ENCODE measurements at places on chromosomes 11 and 22.

- no peak for DNase-seq
Observed at GRCh38 chr11:2587132-2587930, 112.5 kb downstream of the KCNQ1OT1 start.

DNA sequence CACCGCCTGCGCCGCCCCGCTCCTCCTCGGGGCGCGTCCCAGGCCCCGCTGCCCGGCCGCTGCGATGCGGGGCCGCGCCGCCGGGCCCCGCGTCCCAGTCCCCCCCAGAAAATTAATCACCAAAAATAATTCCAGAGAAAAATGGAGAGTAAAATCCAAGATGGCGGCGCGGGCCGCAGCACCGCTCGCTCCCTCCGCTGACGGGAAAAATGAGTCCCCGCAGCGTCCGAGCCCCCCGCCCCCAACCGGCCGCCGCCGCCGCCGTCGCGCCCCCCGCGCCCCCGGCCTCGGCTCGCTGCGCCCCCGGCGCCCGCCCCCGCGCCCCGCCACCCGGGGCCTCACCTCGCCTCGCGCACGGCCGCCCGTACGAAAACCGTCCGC is at the start of gene KMT5B:
TSS of gene KMT5B (minus strand) at position 162 of the 381 bp plus-strand sequence. CDS start 23,220 bp downstream, outside the sequence.
- no peak for DNase-seq

DNA sequence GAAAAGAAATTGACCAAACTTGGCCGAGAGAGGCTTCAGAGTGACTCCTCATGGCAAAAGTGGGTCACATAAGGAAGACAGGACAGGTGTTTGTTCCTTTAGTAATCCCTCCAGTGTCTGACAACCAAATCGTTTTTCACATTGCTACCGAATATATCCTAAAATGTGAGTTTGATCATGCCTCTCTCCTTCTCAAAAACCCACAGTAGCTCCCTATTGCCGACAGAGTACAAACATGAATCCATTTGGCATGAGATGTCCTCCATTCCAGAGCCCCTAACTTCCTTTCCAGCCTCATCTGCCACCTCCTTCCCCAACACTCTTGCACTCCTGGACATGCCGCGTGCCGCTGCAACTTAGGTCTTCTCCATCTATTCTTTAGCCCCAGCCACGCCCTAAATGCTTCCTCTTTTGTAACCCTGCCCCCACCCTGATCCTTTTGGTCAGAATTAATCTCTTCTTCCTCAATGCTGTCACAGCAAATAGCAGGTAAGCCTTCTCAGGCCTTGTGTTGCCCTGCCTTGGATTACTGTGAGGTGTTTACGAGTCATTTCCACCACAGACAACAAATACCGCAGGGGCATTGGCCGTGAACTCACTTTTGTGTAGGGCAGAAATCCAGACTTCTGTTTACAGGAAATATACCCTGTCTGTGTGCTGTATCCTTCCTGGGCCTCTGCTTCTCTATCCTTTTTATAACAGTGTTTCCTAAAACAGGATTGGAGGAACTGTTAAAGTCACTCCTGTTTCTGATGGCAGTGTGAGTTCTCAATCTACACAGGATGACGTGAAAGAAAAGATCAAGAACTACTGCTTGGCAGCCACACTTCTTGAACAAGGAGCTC is 66.0 kb upstream of the FTH1 start:
- no peak for DNase-seq

- no peak for DNase-seq
Observed at GRCh38 chr11:114624455-114625207, 29.0 kb upstream of the NXPE4 start.

DNA sequence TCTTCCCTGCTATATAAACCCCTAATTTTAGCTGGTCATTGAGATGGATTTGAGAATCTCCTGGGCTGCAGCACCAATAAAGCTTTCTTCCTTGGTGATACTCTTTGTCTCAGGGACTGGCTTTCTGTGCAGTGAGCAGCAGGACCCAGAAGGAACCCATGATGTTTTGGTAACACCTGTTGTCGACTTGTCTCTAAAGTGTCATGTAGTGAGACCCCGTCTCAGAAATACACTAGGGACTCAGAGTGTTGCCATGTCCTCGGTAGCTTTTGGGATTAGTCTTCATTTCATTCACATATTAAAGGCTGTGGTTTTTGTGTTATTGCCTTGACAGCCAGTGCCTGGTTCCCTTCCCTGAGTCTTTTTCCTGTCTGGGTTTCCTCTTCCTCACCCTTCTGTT is 1078.7 kb downstream of the TBC1D22A start:
- no peak for DNase-seq

DNA sequence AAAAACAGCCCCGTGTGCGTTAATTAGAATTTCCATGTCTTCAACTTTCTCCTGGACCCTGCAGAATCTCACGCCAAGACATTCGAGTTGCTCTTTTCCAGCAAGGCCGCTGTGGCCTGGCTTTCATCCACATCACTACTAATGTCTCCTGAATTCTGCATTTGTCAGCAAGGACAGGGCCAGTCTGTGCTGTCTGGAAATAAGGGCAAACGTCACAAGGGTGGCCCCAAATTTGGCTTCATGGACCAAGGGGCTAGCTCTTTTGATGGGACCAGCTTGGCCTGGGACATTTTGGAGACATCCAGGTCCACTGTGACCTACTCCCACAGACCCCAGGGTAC is 33.4 kb downstream of the KCNQ1OT1 start:
- DNase-seq = no peak

DNA sequence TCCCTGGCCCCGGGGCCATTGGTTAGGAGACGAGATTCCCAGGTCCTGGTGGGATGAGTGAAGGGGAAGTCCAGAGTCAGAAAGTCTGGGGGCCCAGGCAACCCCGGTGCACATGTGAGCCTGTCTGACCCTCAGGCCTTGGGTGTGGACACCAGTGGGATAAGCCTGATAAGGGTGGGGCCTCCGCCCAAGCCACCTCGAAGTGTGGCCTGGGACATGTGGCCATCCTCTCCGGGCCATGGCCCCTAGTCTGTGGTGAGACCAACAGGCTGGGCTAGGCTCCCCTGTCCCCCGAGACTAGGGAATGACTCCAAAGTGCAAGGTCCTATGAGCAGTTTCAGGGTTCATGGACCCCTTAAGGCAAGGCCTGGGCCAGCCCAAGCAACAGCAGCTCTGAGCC is 6.3 kb downstream of the CABP7 start:
- DNase-seq = no peak

DNA sequence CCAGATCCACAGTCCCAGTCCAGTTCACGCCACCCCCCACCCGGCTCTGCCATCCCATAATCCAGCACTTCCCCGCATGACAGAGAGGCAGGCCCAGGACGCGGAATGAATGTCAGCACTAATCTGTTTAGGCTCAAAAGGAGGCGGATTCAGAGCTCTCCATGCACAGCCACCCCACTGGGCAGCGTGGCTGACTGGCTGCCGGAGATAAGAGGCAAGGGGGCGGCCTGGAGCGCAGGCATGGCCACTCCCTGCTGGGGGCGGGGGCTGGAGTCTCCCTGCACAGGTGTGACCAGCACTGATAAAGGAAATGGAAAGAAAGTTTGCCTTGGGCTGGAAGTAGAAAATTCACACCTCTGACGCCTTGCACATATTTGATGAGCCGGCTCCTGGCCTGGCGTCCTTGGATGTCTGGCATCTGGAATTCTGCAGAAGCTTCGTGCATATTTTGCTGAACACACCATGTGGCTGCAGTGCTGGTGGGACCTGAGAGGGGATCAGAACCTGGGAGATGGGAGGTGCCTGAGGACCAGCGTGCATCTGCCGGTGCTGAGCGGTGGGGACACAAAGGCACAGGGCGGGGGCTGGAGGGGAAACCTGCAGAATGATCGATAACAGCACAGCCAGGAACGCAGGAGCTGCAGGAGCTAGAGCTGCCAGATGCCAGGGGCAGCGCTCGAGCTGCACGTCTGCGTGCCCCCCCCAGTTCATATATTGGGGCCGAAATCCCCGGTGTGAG is 344.4 kb downstream of the CTTN start:
- DNase-seq = no peak

DNA sequence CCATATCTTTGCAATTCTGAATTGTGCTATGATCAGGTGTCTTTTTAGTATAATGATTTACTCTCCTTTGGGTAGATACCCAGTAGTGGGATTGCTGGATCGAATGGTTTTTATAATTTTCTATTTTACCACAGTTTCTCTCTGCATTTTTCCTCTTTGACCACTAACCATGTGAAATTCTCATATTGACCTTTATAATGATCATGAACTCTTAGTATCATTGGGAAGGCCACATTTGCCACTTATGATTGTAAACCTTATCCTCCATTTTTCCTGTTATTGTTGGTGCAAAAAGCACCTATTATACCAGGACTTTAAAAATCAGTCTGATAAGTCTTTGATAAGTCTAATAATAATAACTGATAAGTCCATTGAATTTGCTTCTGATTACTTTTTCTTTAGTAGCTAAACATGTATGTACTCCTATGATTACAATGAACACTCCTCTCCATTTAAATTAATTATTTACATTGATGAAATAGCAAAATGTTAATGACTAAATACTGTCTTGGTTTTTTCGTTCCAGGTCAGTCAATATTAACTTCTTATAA is 9.6 kb downstream of the NEAT1 start:
- no peak for DNase-seq

- DNase-seq = peak; percentile 12
Observed at GRCh38 chr11:57116654-57117053, 65.1 kb upstream of the LRRC55 start.

DNA sequence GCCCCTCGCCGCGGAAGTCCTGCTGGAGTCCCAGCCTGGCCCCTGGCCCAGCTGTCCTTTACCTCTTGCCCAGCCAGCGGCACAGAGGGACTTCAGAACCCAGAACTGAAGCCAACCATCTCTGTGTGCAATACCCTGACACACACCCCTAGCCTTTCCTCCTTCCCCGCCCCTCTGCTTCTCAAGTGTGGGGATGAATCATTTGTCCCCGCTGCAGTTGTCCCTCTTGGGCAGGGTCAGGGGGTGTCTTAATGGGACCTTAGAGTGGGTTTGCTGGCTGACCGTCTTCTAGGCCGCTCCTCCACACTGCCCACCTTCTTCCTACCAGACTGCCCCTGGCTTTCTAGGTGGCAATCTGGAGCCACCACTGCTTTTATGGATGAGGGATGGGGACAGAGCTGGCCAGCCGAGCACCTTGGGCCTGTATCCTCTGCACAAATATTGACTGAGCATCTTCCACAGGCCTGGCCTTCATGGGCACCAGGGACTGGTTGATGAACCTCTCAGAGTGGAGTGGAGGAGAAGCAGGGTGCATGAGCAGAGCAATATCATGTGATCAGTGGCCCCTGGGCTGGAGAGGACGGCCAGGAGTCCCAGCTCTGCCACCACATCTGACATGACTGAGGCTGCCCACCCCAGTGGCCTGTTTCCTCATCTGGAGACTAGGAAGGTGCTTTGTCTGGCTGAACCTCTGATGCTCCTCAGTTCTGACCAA is 668 bp upstream of the CHST1 start:
- no peak for DNase-seq

DNA sequence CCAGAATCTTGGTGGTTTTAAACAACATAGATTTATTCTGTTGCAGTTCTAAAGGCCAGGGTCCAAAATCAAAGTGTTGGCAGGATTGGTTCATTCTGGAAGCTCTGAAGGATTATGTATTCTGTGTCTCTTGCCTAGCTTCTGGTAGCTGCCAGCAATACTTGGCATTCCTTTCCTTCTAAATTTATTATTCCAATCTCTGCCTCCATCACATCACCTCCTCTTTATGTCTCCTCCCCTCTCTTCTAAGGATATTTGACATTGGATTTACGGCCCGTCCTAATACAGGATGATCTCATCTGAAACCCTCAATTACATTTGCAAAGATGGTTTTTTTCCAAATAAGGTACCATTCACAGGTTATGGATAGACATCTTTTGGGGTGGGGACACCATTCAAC is 186.5 kb downstream of the SBF2 start:
- DNase-seq = no peak

DNA sequence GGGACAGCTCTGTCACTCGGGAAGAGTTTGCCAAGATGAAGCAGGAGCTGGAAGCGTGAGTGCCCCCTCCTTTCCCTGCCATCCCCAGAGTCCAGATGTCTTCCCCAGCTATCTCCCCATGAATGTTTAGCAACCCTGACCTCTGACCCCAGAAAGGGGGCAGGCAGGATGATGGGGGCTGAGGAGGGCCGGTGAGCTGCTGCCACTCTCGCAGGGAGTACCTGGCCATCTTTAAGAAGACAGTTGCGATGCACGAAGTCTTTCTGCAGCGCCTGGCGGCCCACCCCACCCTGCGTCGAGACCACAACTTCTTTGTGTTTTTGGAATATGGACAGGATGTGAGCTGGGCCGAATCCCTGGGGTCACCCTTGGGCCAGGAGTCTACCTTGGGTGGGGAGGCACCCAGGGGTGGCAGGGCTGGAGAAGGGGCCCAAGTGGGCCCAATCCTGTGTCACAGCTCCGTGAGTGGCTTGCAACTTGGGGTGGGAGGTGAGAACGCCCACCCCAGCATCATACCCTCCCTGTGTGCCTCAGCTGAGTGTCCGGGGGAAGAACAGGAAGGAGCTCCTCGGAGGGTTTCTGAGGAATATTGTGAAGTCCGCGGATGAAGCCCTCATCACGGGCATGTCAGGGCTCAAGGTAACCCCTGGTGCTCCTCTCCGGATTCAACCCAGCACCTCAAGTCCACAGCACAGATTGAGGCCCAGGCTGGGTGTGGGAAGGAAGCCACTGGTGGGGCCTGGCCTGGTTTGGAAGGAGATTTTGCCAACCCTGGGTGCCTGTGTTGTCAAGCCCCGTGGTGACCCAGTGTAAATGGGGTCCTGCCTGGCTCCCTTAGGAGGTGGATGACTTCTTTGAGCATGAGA is 7.5 kb downstream of the CFL1 start:
- DNase-seq = no peak

- no peak for DNase-seq
Observed at GRCh38 chr11:67197606-67198005, 68.7 kb upstream of the GRK2 start.

DNA sequence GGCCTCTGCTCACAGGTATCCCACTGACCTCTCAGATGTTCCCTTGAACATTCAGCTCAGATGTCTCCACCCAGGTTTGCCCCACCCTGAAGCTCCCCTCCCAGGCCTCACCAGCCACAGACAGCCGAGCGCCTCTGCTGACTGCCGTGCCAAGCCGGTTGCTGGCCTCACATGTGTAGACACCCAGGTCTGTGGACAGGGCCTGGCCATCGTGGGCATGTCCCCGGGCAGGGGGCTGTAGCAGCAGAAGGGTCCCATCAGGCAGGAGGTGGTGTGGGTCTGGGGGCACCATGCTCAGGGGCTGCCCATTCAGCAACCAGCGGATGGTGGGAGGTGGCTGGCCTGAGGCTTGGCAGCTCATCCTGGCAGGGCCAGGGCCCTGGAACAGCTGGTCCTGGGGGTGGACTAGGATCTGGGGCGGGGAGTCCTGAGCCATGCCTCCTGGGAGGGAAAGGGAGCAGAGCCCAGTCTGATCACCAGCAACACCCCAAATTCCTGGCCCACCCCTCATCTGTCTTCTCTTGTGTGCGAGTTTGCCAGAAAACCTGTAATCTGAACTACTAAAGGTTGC is 759 bp downstream of the ROBO4 start:
- DNase-seq = no peak

GRCh38 chr11:32396991-32397390 is 38.3 kb downstream of the WT1 start:
- no peak for DNase-seq

GRCh38 chr22:46592390-46592872 is 27.8 kb upstream of the GRAMD4 start:
- no peak for DNase-seq

GRCh38 chr22:49942565-49943404 is 17.8 kb upstream of the PIM3 start:
- DNase-seq = no peak
